ENCODE measurements at places on chromosomes 2 and 18. TPM values are rescaled to one million over a fixed set of nuclear protein-coding genes. Genes with fewer than 3 reads are reported as not detected.

DNA sequence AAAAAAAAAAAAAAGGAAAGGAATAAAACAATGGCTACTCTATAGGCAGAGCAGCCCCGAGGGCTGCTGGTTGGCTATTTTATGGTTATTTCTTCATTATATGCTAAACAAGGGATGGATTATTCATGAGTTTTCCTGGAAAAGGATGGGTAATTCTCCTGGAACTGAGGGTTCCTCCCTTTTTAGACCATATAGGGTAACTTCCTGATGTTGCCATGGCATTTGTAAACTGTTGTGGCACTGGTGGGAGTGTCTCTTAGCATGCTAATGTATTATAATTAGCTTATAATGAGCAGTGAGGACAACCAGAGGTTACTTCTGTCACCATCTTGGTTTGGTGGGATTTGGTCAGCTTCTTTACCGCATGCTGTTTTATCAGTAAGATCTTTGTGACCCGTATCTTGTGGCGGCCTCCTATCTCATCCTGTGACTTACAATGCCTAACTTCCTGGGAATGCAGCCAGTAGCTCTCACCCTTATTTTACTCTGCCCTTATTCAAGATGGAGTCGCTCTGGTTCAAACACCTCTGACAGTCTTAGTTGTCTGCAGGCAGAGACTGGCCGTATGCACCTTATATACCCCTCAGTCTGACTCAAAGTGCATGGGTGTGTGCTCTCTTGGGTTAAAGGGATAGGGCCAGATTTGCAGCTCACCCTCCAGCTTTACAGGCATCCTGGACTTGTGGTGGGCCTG is 57.7 kb downstream of the HAUS1 start:
- peaks cover 32% of the 10 kb centered on the region for H3K4me1 ChIP-seq
- no peaks in the 10 kb centered on the region for H3K27me3 ChIP-seq
- no peak overlapping the region for H3K27ac ChIP-seq
- no peak for DNase-seq
- H3K36me3 ChIP-seq = no peaks in the 10 kb centered on the region
- no peak overlapping the region for H3K4me3 ChIP-seq

Gene NCKAP5
- polyA plus RNA-seq = not detected

DNA sequence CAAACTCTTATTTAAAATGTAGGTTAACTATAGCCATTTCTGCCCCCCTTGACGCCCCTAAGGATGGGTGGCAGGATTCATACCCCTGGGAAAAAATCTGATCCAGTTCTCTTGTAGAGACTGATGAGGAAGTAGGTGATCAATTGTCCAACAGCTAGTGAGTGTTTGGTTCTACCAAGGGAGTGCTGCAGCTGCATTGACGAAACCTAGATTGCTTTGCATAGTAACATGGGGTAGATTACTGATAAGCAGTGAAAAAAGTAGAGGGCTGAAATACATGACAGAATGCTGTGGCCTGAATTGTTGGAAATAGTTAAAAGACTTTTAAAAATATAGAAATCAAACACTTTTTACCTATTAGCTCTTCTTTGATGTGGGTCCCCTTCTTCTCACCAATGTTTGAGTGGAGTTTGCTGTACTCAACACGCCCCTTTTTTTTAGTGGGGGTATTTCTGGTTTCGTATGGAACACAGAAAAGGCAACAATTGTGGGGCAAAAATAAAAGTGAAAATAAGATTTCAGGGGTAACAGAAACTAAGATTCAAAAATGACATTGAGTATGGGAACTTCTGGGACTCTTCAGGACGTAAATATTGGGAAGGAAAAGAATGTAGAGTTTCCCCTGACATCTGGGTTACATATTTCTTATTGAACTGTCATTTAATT is 66.2 kb downstream of the MAIP1 start:
- no peak for DNase-seq
- H3K36me3 ChIP-seq = no peaks in the 10 kb centered on the region
- no peaks in the 10 kb centered on the region for H3K4me1 ChIP-seq
- no peaks in the 10 kb centered on the region for H3K27me3 ChIP-seq

- no peaks in the 10 kb centered on the region for H3K4me1 ChIP-seq
- no peak for DNase-seq
- no peak overlapping the region for H3K27ac ChIP-seq
- no peaks in the 10 kb centered on the region for H3K36me3 ChIP-seq
- no peak overlapping the region for H3K4me3 ChIP-seq
Measured at GRCh38 chr18:51617167-51617566, 419.7 kb upstream of the MEX3C start.

DNA sequence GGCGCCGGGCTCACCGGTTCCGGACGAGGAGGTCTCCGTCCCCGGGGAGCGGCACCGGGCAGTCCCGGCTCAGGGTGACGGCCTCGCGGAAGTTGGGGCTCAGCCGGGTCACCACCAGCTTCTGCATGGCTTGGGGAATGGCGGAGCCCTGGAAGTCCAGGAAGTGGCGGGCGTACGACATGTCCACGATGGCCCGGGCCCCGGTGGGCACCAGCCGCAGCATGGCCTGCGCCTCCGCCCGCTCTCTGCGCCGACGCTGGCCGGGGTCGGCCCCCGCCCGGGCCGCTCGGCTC is 157 bp downstream of the PTGR3 start:
- H3K27me3 ChIP-seq = no peaks in the 10 kb centered on the region
- peak overlapping the region; percentile 89 for H3K4me3 ChIP-seq
- DNase-seq = no peak
- peak overlapping the region; percentile 90 for H3K27ac ChIP-seq

DNA sequence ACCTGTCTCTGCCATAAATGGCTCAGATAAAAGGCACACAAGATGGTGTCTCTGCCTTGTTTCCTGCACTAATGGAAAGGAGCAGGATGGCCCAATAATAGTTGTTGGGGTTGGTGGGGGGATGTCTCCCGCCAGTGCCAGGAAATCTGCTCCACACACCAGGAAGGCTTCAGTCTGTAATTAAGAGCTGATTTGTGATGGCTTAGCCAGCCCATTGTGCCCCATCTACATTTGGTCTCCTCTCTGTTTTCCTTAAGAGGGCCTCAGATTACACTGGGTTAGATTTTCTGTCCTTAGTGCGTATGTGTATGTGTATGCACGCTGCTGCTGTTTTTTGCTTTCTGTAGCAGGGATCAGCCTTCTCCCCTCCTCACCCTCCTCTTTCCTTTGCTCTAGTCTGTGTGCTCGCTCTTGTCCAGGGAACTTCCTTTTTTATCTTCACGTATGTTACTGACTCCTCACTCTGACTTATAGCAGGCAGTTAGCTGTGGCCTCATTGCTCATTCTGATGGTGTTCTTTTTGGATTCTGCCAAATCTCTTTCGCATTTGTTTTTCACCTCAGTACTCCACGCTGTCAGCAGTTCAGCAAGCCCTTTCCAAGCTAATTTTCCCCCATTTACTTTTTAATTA is 33.4 kb upstream of the MGAT5 start:
- no peak for DNase-seq
- H3K36me3 ChIP-seq = no peaks in the 10 kb centered on the region
- H3K27me3 ChIP-seq = no peaks in the 10 kb centered on the region
- H3K4me1 ChIP-seq = peaks cover 43% of the 10 kb centered on the region

DNA sequence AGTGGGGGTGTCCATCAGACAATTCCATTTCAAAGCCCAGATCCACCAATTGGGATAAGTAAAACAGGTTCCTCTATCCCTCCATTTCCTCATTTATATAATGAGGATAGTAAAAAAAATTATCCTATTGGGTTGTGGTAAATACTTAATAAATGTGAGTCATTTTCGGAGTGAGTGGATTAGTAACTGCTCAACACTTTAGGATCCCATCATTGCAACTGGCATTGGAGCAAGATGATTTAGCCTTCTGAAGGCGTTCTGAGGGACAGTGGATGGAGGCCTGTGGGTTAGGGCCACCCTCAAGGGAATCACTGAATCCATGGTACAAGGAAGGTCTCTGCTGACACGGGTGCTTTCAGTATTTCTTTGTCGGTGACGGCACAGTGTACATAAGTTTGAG is 108.6 kb upstream of the FZD7 start:
- no peaks in the 10 kb centered on the region for H3K4me1 ChIP-seq
- no peak overlapping the region for H3K27ac ChIP-seq
- H3K4me3 ChIP-seq = no peak overlapping the region
- H3K27me3 ChIP-seq = no peaks in the 10 kb centered on the region

Gene IKZF2
- polyA plus RNA-seq = 0.26 TPM

Gene DSG4
- not detected for polyA plus RNA-seq

Gene FSHR
- polyA plus RNA-seq = not detected

DNA sequence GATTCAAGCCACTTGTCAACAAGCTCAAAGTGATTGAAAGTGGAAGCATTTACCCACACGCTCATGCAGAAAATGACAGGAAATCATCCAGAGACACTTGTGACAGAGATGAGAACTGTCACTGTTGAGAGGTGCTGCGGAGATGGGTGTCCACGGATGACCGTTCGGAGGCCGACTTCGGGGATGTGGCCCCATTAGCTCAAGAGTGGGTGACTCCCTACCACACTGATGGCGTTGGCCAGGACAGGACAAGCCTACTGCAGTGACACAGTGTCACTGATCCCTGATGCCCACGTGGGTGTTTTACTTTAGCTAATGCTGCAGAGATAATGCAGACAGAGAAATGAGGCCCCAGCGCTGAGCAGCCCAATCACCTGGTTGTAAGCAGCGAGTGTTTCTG is 81.5 kb upstream of the YWHAQ start:
- peak overlapping the region; percentile 25 for H3K4me3 ChIP-seq
- no peaks in the 10 kb centered on the region for H3K36me3 ChIP-seq
- no peaks in the 10 kb centered on the region for H3K27me3 ChIP-seq
- H3K27ac ChIP-seq = peak overlapping the region; percentile 1

Gene NGEF
- not detected for polyA plus RNA-seq

DNA sequence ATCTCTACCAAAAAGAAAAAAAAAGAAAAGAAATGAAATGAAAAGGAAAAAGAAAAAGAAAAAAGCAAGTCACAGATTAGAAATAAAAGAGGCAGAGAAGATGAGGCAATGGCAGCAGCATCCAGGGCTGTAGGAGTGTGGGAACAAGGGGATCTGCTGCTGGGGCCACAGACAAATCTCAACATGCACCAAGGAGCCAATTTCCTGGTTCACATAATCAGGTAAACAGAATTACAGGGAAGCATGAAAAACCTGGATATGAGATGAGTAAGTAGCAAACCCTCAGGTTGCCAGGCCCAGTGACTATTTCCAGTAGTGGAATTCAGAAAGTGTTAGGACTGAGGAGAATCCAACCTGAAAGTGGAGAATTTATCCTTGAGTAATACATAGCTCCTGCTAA is 77.4 kb upstream of the ARHGAP28 start:
- H3K27me3 ChIP-seq = no peaks in the 10 kb centered on the region
- no peaks in the 10 kb centered on the region for H3K4me1 ChIP-seq
- H3K27ac ChIP-seq = no peak overlapping the region
- H3K4me3 ChIP-seq = no peak overlapping the region
- DNase-seq = no peak
- H3K36me3 ChIP-seq = no peaks in the 10 kb centered on the region

DNA sequence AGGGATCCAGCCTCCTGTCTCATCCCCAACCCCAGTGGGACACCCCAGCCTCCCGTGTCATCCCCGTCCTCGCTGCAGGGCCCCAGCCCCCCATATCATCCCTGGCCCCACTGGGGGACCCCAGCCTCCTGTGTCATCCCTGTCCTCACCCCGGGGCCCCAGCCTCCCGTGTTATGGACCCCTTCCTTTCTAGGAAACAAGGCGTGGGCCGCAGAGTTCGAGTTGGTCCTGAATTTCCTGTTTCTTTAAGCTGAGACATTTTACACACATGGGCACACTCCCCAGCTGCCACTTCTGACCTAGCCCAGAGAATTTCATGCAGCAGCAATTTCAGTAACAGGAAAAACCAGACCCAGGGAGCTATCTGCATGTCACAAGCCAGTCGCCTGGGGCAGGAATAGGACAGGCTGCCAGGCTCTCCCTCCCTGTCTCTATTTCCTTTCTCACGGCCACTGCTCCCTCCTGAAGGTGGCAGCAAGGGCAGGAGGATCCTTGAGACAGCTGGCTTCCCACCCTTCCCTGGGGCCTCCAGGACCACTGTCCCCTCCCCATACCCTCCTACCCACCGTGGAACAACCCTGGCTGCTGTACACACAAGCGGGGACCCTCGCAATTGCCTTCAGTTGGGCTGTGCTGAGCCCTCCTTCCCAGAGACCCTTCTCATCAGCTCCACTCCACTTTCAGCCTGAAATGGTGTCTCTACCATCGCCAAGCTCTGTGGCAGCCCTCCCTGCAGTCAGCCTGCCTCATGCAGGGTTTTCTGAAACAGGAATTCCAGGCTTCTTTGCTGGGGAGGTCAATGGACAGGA is 141.9 kb upstream of the ID2 start:
- DNase-seq = no peak
- peaks cover 48% of the 10 kb centered on the region for H3K4me1 ChIP-seq
- no peaks in the 10 kb centered on the region for H3K27me3 ChIP-seq
- no peak overlapping the region for H3K4me3 ChIP-seq
- no peaks in the 10 kb centered on the region for H3K36me3 ChIP-seq

GRCh38 chr2:235910067-235910466 is 258.1 kb downstream of the GBX2 start:
- no peak overlapping the region for H3K4me3 ChIP-seq
- DNase-seq = no peak
- no peaks in the 10 kb centered on the region for H3K27me3 ChIP-seq
- H3K36me3 ChIP-seq = no peaks in the 10 kb centered on the region

GRCh38 chr2:128309280-128310093 is 9.2 kb downstream of the HS6ST1 start:
- DNase-seq = no peak
- H3K36me3 ChIP-seq = no peaks in the 10 kb centered on the region
- no peak overlapping the region for H3K27ac ChIP-seq
- H3K4me3 ChIP-seq = no peak overlapping the region

Data from naive thymus-derived CD4-positive, alpha-beta T cell (primary cell).